ENCODE measurements at places on chromosomes 2 and 18.

DNA sequence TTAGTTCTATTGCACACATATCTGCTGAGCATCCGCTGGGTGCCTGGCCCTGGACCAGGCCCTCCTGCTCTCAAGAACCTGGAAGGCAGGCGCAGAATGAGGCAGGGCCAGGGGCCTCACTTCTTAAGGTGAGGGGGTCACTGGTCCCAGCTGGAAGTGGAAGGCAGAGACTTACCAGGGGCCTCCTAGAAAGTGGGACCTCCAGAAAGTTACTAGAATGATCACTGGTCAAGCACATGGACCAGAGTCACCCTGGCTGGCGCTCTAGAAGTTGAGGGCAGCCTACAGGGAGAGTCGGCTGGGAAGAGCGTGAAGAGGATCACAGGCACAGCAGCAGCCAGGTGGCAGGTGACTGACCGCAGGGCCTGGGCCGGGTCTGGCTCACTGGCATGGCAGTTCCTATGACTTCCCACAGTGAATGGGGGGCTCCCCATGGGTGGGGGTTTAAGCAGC is 26.1 kb upstream of the MAL start:
- no peak for DNase-seq

GRCh38 chr2:16324544-16324937 is 341.1 kb downstream of the CYRIA start:
- DNase-seq, result no peak

GRCh38 chr2:65532937-65533336 is 100.5 kb upstream of the SPRED2 start:
- DNase-seq, result no peak

DNA sequence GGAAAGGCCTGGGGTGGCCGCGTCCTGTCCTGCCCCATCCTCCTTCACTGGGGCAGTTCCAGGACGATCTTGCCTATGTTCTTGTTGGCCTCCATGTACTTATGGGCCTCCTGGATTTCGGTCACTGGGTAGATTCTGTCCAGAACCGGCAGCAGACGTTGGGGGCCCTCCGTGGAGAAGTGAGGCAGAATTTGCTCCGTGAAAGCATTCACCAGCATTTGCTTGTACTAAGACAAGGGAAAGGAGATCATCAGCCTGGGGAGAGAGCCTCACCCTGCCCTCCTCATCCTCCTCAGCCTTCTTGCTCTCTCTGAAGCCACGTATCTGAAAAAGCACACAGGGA is 1.4 kb upstream of the SF3B6 start:
- DNase-seq, result no peak

DNA sequence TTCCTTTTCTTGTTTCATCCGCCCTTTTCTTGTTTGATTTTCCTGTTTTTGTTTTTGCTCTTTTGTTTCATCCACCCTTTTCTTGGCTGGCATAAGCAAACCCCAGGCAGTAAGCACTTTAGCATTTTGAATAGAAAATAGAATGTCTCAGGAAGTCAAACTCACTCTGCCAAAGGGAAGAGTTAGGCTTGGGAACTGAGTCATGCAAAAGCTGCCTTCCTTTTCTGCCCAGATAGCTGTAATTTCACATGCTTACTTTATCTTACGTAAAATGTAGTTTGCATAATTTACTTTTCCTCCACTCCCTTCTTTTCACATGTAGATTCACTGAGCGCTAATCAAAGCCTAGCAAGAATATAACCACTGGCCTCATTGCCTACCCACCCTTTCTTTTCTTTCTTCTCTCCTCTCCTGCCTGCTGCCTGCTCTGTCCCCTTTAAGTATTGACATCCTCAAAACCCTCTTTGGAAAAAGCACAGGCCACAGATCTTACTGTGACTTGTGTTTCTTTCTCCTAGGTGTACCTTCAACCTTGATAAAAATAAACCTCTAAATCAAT is 48.4 kb downstream of the CNGA3 start:
- DNase-seq, result no peak

- no peak for DNase-seq
Observed at GRCh38 chr2:128380061-128380889, 61.6 kb upstream of the HS6ST1 start.

DNA sequence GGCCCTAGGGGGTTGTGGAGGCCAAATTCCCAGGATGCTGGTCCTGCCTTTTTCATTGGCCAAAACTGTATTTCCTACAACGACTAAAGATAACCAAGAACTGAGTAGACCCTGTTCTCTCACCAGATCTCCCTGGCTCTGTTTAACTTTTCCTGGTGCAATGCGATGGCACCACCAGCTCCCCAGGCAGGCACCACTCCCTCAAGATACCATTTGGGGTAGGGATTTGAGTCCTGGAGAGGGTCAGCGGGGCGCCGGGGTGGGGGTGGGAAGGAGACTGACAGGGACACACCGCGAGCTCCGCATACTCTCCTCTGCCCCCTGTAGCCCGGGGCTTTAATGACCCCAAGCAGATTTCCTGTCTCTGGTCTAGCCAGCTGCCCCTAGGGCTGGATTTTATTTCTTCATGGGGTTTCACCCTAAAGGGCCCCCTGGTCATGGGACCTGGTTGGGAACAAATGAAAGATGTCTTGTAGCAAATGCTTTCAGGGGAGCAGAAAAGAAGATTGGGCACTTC is 7.3 kb downstream of the SIX2 start:
- no peak for DNase-seq

DNA sequence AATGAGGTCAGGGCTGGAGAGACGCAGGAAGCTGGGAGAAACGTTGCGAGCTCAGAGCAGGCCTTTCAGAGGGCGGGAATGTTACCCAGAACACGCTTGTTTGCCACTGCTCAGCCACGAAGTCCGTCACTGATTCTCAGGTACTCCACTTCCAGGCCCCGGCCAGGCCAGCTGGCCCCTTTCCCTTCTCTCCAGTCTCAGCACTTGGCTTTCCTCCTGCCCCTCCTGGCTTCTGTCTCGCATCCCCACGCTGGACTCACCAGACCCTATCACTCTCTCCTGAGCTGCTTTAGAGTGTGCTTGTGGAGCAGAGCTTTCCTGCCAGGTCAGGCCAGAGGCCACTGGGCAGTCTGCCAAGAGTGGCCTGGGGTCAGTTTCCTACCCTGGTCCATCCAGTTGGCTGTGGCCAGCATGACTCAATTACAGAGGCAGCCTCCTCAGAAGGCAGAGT is 151.4 kb downstream of the TWIST2 start:
- no peak for DNase-seq

DNA sequence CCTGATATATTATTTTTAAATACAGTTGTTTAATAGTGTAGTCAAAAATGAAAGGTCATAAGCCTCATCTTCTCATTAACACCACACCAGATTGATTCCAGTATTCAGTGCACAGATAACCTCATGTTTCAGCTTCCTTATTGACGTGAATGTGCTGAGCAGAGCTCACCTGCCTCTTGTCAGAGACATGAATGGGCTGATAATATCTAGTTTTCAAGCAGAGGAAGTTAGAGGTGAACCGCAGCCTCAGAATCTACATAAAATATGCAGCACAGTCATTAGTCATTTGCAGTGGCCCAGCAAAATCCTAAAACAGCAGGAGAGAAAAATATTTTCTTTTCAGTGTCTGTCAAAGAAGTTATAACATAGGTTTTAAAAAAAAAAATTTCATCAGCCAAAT is 216.2 kb downstream of the GBX2 start:
- no peak for DNase-seq

DNA sequence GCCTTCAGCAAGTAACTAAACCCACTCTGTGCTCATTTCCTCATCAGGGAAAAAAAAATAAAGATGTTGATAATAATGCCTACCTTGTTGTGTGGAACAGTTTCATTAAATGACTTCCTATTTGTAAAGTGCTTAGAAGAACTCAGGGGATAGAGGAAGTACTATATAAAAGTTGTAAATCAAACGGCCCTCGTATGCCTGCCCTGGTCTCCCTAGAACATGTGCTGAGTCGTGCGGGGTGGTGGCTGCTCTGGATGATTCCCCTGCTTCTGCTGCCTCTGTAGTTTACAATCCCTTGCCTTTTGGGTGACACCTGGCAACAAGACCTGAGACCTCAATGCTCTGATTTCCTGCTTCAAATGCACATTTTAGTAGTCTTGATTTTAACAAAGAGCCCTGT is 170.0 kb downstream of the CERS6 start:
- no peak for DNase-seq

GRCh38 chr18:64127172-64127571 is 21.7 kb downstream of the LINC00305 start:
- no peak for DNase-seq

GRCh38 chr2:144503242-144503641 is 16.7 kb downstream of the ZEB2 start:
- DNase-seq, result no peak

- no peak for DNase-seq
Observed at GRCh38 chr2:20622296-20622686, 28.6 kb downstream of the HS1BP3 start.

DNA sequence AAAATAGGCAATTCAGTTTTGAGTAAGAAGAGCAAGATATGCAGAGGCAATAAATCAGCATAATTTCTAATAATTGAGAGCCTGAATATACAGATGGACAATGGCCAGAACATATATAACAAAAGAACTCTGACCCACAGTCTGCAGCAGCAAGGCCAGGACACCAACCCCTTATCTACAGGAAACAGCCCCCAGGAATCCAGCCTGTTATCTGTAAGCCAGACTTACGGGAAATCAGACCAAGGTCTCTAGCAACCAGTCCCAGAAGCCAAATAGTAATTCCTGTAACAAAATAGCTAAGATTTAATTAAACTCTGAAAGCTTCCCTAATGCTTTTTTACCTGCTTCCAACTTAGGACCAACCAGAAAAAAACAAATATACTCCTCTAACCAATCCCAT is 434.5 kb upstream of the GYPC start:
- no peak for DNase-seq

GRCh38 chr2:128315122-128315828 is 3.4 kb downstream of the HS6ST1 start:
- DNase-seq, result no peak

DNA sequence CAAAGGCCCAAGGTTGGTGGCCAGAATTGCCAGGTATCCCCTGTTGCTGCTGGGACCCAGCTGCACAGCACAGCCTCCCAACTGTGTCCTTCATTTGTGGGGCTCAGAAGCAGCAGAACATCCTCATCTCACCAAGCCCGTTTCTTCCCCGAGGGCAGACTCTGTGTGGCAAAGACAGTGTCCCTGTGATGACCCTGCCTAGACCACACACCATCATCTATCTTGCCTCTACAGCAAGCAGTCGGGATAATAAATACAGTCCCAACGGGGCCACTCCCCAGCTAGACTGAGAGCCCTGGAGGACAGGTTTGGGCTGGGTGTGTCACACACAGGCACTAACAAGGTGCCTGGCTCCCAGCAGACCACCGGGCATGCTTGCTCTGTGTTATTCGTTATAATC is 93.4 kb downstream of the PTGR3 start:
- no peak for DNase-seq

DNA sequence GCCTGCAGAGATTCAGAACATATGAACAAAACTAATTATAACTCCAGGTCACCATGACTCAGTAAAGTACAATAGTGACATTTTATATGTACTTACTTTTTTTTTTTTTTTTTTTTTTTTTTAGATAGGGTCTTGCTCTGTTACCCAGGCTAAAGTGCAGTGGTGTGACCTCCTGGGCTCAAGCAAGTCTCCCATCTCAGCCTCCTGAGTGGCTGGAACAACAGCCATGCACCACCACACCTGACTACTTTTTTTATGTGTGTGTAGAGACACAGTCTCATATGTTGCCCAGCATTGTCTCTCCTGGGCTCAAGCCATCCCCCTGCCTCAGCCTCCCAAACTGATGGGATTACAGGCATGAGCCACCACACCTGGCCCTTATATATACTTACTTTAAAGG is 130.7 kb upstream of the B3GNT2 start:
- no peak for DNase-seq
